ENCODE measurements at places on chromosomes 2 and 18. TPM values are rescaled to one million over a fixed set of nuclear protein-coding genes. Genes with fewer than 3 reads are reported as not detected.

DLX2 gene
- total RNA-seq, result not detected

CASP8 gene
- 25.5 TPM for total RNA-seq

ACMSD gene
- total RNA-seq, result not detected

SCG2 gene
- total RNA-seq, result 4.1 TPM

CNDP1 gene
- not detected for total RNA-seq

MAPRE3 gene
- total RNA-seq, result 21.6 TPM

DNA sequence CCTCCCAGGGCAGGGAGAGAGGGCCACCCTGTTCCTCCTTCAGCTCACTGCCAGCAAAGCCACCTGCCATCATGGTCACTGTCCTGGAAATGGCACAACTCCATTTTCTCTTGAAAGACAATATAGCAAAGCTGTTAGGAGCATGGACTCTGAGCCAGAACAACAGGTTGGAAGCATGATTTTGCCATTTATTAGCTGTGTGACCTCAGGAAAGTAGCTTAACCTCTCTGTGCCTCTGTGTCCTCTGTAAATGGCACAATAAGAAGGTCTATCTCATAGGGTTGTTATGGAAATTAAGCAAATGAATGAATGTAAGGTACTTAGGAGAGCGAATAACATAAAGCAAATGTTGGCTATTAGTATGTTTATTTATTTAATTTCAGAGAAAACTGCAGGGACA is 730.4 kb upstream of the ID2 start:
- no peaks in the 10 kb centered on the region for H3K4me1 ChIP-seq
- no peak overlapping the region for H3K4me3 ChIP-seq
- H3K27ac ChIP-seq, result no peak overlapping the region

GRCh38 chr2:47254464-47254863 is 99.4 kb upstream of the STPG4 start:
- H3K4me3 ChIP-seq, result no peak overlapping the region
- H3K27me3 ChIP-seq, result no peaks in the 10 kb centered on the region
- H3K4me1 ChIP-seq, result no peaks in the 10 kb centered on the region
- DNase-seq, result no peak
- no peak overlapping the region for H3K27ac ChIP-seq

DNA sequence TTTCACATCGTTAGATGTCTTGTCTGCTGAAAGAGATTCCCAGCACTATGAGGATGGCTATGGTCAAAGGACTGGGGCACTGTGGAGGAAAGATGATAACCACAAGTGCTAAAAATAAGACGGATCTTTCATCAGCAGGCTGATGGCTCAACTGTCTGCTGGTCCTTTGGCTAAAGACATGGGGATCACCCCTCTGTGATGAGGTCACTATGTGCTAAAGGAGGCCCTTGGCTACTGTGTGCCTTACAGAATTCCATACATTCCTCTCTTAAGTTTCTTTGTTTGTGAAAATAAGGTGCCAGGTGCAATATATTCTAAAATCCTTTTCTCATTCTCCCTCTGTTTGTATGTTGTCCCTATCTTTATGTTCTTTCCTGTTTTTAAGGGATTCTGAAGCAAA is 39.7 kb upstream of the LYPD6 start:
- H3K27ac ChIP-seq, result no peak overlapping the region
- H3K36me3 ChIP-seq, result no peaks in the 10 kb centered on the region
- no peak overlapping the region for H3K4me3 ChIP-seq
- DNase-seq, result no peak
- no peaks in the 10 kb centered on the region for H3K4me1 ChIP-seq
- no peaks in the 10 kb centered on the region for H3K27me3 ChIP-seq

- H3K4me3 ChIP-seq, result no peak overlapping the region
- no peaks in the 10 kb centered on the region for H3K36me3 ChIP-seq
- H3K4me1 ChIP-seq, result no peaks in the 10 kb centered on the region
- no peak for DNase-seq
Measured at GRCh38 chr2:25259737-25260124, 82.0 kb downstream of the DNMT3A start.

DNA sequence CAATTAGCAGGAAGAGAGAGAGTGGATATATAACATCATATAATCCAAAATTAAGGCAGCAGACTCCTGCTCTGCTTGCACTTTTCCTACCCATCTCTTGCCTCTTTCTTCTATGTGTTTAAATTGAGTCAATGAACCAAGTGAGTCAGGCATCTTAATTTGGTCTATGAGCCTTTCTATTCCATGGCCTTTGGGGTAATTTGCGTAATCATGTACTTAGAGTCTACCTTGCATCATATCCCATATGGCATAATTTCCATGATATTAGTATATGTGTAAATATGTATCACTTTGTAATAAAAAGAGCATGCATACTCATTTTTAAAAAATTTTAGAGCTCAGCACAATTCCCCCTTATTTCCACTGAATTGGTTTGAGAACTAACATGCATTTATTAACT is 555.2 kb downstream of the STK39 start:
- no peaks in the 10 kb centered on the region for H3K4me1 ChIP-seq
- no peak for DNase-seq
- no peaks in the 10 kb centered on the region for H3K27me3 ChIP-seq
- H3K36me3 ChIP-seq, result no peaks in the 10 kb centered on the region

- DNase-seq, result peak; percentile 15
- no peaks in the 10 kb centered on the region for H3K36me3 ChIP-seq
Measured at GRCh38 chr2:108632332-108633160, 86.7 kb upstream of the RANBP2 start.

DNA sequence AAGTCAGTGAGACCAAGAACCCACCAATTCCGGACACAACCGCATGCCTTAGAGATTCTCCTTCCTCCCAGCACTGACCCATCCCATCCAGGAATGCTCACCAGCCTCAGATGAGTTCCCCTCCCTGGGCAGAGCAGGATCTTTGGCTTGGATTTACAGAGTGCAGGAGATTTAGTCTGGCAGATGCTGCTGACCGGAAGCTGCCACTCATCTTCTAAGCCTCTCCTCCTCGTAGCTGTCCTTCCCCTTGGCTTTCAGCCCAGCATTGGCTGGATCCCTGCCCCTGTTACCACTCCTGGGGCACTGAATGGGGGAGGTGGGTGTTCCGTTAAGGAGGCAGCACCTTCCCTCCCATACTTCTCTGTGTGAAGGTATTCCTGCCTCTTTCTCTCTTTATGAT is 53.2 kb downstream of the VWA3B start:
- H3K27me3 ChIP-seq, result no peaks in the 10 kb centered on the region
- H3K27ac ChIP-seq, result no peak overlapping the region
- no peak overlapping the region for H3K4me3 ChIP-seq
- no peaks in the 10 kb centered on the region for H3K36me3 ChIP-seq

DNA sequence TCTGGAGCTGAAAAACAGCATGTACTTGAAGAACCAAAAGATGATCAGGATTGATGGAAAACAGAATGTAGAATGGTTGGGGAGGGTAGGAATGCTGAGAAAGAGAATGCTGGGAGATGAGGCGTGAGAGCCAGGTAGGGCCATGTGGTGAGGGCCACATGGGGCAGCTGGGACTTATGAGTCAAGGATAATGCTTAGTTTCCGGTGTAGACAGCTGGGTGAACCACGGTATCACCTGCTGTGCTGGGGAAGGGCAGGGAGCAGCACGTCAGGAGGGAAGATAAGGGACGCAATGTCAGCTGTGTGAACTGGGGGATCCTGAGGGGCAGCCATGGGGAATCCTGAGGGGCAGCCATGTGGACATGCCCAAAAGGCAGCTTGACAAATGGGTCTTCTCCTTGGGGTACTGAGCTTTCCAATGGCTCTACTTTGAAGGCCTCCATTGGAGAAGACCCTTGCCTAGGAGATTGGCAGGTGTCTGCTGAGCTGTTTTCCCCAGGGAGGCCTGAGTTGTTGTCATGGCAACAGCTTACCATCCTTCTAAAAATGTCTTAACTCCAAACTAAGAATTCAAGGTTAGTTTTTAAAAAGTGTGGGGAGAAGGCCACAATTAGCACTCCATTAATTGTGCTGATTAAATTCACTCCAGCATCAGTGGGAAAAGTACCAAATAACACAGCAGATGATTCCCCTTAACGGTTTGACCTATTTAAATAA is 51.1 kb downstream of the MTHFD2 start:
- no peak overlapping the region for H3K27ac ChIP-seq
- no peak for DNase-seq
- no peaks in the 10 kb centered on the region for H3K36me3 ChIP-seq
- no peaks in the 10 kb centered on the region for H3K27me3 ChIP-seq
- no peaks in the 10 kb centered on the region for H3K4me1 ChIP-seq

DNA sequence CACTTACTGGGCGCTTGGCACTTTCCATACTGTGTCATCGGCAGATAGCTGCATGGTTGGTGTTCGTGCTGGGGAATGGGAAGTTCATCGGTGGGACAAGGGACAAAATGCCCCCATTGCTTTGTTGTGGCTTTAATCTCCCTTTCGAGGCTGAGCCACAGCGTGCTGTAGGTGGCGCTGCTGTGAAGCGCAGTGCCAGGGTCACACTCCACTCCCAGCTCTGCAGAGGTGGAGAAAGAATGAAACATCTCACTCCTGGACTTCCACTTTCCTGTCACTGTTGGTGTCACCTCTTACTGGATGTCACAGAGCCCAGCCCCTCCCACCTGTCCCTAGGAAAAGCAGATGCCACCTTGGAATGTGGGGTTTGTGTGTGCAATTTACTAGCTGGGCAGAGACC is 8.7 kb downstream of the TYMS start:
- H3K4me3 ChIP-seq, result no peak overlapping the region
- no peak for DNase-seq
- no peaks in the 10 kb centered on the region for H3K36me3 ChIP-seq
- no peak overlapping the region for H3K27ac ChIP-seq
- no peaks in the 10 kb centered on the region for H3K4me1 ChIP-seq

- no peak overlapping the region for H3K27ac ChIP-seq
- no peaks in the 10 kb centered on the region for H3K27me3 ChIP-seq
- H3K4me1 ChIP-seq, result peaks cover 9% of the 10 kb centered on the region
- H3K36me3 ChIP-seq, result no peaks in the 10 kb centered on the region
Measured at GRCh38 chr2:9278439-9278838, 71.8 kb downstream of the ASAP2 start.

GRCh38 chr2:74696829-74697228 is 42.8 kb downstream of the SEMA4F start:
- no peaks in the 10 kb centered on the region for H3K27me3 ChIP-seq
- H3K4me1 ChIP-seq, result peaks cover 7% of the 10 kb centered on the region

- DNase-seq, result no peak
- no peaks in the 10 kb centered on the region for H3K4me1 ChIP-seq
- no peaks in the 10 kb centered on the region for H3K36me3 ChIP-seq
- no peaks in the 10 kb centered on the region for H3K27me3 ChIP-seq
Measured at GRCh38 chr2:88933980-88934379, 242.5 kb downstream of the RPIA start.

GRCh38 chr2:119837759-119838158 is 78.0 kb downstream of the PTPN4 start:
- no peaks in the 10 kb centered on the region for H3K36me3 ChIP-seq
- DNase-seq, result no peak
- peaks cover 7% of the 10 kb centered on the region for H3K4me1 ChIP-seq
- peak overlapping the region; percentile 9 for H3K27ac ChIP-seq
- H3K27me3 ChIP-seq, result no peaks in the 10 kb centered on the region

- H3K4me1 ChIP-seq, result no peaks in the 10 kb centered on the region
- no peaks in the 10 kb centered on the region for H3K27me3 ChIP-seq
- H3K27ac ChIP-seq, result no peak overlapping the region
- no peak overlapping the region for H3K4me3 ChIP-seq
- DNase-seq, result no peak
Measured at GRCh38 chr2:101864426-101864825, 127.3 kb upstream of the IL1R2 start.

- H3K36me3 ChIP-seq, result no peaks in the 10 kb centered on the region
- H3K27me3 ChIP-seq, result no peaks in the 10 kb centered on the region
- no peak for DNase-seq
Measured at GRCh38 chr2:32235315-32235714, 29.4 kb downstream of the NLRC4 start.

GRCh38 chr18:22311301-22311700 is 106.4 kb downstream of the CTAGE1 start:
- no peaks in the 10 kb centered on the region for H3K4me1 ChIP-seq
- H3K27me3 ChIP-seq, result no peaks in the 10 kb centered on the region
- H3K36me3 ChIP-seq, result no peaks in the 10 kb centered on the region
- H3K4me3 ChIP-seq, result no peak overlapping the region
- no peak overlapping the region for H3K27ac ChIP-seq

- no peak for DNase-seq
- H3K27ac ChIP-seq, result no peak overlapping the region
- H3K36me3 ChIP-seq, result no peaks in the 10 kb centered on the region
- H3K4me1 ChIP-seq, result no peaks in the 10 kb centered on the region
Measured at GRCh38 chr2:42040643-42041278, 7.1 kb upstream of the PKDCC start.

DNA sequence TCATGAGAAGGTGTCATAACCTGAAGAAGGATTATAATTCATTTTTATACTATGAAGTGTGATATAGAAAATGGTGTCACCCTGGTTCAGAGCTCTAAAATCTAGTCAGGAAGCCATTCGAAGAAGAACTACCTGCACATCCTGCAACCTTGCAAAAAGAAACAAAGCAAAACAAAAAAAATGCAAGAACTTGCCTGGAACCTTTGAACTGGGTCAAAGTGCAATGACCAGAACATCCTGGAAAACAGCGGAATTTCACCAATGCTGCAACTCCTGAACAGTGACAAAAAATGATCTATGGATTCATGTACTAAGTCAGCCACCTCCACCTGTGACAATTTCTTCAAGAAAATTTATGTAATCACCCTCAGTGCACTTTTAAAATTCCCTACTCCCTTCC is 1083.3 kb upstream of the GYPC start:
- no peak for DNase-seq
- H3K36me3 ChIP-seq, result no peaks in the 10 kb centered on the region
- no peaks in the 10 kb centered on the region for H3K4me1 ChIP-seq
- no peak overlapping the region for H3K27ac ChIP-seq

GRCh38 chr18:42773870-42774269 is 341.6 kb downstream of the RIT2 start:
- H3K27me3 ChIP-seq, result no peaks in the 10 kb centered on the region
- H3K36me3 ChIP-seq, result no peaks in the 10 kb centered on the region
- DNase-seq, result no peak

GRCh38 chr18:2655178-2655953 is at the start of gene SMCHD1:
Gene SMCHD1, plus strand, starts transcription at chr18:2655726. Its CDS starts 350 bp downstream, at chr18:2656076.
- peak; percentile 87 for DNase-seq
- peaks cover 13% of the 10 kb centered on the region for H3K4me1 ChIP-seq
- H3K4me3 ChIP-seq, result peak within 1 kb of the TSS; percentile 86
- no peaks in the 10 kb centered on the region for H3K27me3 ChIP-seq
- H3K36me3 ChIP-seq, result no peaks in the 10 kb centered on the region
- H3K27ac ChIP-seq, result peak within 1 kb of the TSS; percentile 97

- no peak overlapping the region for H3K4me3 ChIP-seq
- H3K27ac ChIP-seq, result peak overlapping the region; percentile 43
- no peaks in the 10 kb centered on the region for H3K27me3 ChIP-seq
- no peaks in the 10 kb centered on the region for H3K4me1 ChIP-seq
Measured at GRCh38 chr2:28339516-28340175, 53.0 kb upstream of the FOSL2 start.

Measured in colonic mucosa (tissue), 4 donors.